ENCODE measurements at places on chromosomes 5 and 9.
A peak's percentile ranks its signal among the peaks of the same experiment; 100 is the strongest.

- no peak for DNase-seq
These were observed 220.1 kb downstream of the ANXA1 start for GRCh38 chr9:73371801-73372200.

- no peak for DNase-seq
These were observed 14.1 kb downstream of the SLC6A7 start for GRCh38 chr5:150203832-150204589.

DNA sequence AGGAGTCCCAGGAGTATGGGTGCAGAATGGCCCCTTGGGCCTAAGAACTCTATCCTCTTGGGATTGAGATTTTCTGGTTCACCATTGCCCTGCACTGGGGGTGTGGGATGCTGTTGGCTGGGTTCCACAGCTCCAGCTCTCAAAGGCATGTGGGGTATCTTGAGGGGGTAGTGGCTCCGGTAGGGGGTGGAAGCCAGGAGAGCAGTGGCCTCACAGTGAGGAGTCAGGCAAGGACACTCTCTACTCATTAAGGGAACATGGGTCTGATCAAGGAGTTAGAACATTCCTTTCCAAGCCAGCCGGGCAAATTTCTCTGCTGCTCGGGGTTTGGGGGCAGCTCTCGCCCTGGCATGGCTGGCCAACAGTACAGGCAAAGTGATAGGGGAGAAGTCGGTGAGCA, 33.0 kb downstream of the LARP1 start:
- no peak for DNase-seq

DNA sequence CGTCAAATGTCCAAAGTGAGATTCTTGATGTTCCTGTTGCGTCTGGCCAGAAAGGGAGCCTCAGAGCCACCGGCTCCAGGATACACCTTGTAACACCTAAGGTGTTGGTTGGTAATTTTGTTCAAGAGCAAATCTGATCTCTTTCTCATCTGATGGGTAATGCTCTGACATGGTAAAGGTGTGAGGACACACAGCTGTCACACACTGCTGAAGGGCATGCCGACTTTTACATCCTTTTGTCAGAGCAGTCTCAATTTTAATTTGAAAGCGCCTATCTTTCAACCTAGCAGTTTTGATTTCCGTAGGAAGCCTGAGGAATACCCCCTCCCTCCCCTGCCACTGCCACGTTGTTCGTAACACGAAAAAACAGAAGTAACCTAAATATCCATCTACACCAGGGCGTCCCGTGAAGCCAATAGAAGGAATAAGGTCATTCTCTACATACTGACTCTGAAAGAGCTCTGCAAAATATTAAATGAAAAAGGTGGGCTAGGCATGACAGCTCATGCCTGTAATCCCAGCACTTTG, 57.4 kb downstream of the TSTD2 start:
- no peak for DNase-seq

GRCh38 chr5:62650197-62650596, 71.6 kb downstream of the LRRC70 start:
- no peak for DNase-seq

GRCh38 chr5:152549709-152550108, 144.6 kb upstream of the NMUR2 start:
- no peak for DNase-seq

GRCh38 chr5:55187370-55187769, 14.4 kb upstream of the CDC20B start:
- no peak for DNase-seq

GRCh38 chr9:81195206-81195605, 494.1 kb downstream of the TLE1 start:
- DNase-seq = no peak

DNA sequence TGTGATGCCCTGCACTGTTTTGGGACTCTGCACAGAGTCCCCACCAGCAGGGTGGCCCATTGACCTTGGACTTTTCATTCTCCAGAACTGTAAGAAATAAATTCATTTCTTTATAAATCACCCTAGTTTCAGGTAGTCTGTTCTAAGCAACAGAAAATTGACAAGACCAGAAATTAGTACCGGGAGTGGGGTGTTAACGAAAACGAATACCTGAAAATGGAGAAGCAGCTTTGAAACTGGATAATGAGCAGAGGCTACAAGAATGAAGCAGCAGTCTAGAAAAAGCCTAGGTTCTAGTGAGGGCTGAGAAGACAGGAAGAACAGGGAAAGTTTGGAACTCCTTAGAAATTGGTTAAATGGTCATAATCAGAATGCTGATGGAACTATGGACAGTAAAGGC, 2.1 kb upstream of the MCC start:
- DNase-seq = no peak

GRCh38 chr5:83474161-83474796, 2.7 kb downstream of the VCAN start:
- DNase-seq = peak; percentile 76

DNA sequence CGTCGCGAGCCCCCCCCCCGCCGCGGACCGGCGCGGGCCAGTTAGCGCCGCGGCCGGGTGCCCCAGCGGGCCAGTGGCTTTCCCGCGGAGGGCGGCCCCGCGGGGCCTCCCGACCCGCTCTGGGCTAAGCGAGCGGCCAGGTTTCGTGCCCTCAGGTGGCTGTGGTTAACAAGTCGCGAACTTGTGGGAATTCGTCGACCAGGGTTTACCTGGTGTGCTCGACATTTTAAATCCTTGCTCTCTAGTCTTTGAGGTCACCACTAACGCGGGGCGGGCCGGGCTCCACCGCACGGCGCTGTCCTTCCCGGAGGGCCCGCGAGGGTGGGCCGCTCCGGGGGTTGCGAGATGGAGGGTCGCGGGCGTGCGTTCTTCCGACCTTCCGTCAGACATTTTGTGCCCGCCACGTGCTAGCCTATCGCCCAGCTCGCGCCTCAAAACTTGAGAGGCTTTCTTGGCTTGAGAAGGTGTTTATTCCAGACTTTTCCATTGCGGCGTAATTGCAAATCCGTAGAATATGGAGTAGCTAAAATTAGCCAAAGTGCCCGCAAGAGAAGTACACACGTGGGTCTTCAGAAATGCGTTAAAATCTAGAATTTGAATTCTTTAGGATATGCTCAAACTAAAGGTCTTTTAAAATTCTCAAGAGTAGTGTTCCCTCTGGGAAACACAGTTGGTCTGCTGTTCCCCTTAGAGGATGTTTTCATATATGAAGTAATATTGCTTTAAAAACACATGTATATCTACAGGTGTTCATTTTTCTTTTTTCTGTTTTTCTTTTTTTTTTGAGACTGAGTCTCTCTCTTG, 2.1 kb downstream of the ANP32B start:
- no peak for DNase-seq

DNA sequence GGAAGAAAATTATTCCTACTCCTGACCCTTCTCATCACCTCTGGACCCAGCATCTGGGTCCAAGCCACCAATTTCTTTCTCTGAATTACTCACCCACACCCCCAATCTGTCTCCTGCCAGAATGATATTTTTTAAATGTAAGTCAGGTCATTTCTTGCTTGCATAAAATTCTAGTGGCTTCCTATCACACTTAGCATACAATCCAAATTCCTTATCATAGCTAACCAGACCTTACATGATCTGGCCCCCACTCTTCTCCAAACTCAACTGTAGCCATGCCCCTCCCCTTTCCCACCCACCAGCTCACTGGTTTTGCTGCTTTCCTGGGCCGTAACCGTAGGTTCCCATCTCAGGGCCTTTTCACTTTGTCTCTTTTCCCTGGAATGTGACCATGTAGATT, 15.2 kb downstream of the HTR4 start:
- no peak for DNase-seq

DNA sequence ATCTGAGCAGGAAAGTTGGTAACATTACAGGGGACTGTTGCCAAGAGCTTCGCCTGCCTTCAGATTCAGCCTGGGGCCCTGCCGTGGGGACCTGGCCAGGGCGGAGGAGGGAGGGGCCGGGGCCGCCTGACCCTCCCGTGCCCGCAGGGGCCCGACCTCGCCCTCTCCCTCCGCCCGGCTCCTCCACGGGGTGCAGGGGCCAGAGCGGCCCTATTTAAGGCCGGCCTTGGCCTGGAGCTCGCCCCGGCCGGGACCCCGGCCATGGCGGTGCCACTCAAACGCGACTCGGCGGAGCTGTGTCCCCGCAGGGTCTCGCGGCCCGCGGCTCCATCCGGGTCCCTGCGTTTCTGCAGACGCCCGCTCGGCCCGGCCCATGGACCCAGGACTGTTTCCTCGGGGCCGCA, 757 bp downstream of the TMEM250 start:
- DNase-seq = no peak

GRCh38 chr5:178202541-178202940, 1.8 kb upstream of the HNRNPAB start:
- DNase-seq = no peak

GRCh38 chr9:128470560-128470959, 14.8 kb downstream of the ODF2 start:
- no peak for DNase-seq

DNA sequence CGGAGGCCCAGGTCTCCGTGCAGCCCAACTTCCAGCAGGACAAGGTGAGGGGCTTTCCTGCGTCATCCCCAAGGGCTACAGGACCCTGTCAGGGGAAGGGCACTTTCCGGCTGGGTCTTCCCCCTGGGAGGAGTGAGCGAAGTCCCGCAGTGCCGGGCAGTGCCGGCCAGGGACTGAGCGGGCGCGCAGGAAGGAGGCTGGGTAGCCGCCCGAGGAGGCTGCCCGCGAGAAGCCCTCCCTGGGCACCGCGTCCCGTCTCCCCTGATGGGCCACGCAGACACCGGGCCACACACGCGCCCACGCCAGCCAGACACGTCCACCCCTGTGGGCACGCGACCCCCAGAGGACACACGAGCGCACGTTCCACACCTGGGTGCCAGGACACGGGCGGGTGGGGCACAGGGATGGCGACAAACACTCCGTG, 357 bp downstream of the PTGDS start:
- DNase-seq = no peak

DNA sequence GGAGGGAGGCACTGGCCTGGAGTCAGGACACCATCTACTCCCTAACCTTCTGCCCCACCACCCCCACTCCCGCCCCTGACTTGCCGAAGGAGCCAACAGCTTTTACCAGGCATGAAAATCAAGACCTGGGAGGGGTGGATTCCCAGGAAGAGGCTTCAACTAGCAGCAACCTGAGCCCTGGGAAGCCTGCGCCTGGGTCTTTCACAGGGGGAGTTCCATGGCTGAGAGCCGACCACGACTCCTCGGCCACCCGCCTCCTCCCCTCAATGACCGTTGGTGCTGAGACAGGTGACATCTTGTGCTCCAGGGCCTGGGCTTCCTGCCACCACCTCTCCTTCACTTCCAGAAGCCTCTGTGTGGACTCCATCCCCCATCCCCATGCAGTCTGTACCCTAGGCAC, 37.1 kb downstream of the BARX1 start:
- no peak for DNase-seq

GRCh38 chr5:33936381-33937016, at the start of gene RXFP3:
RXFP3 (plus strand) TSS chr5:33936386; CDS start chr5:33936741, 355 bp downstream.
- no peak for DNase-seq

GRCh38 chr5:57432876-57433275, 49.7 kb downstream of the ACTBL2 start:
- no peak for DNase-seq

DNA sequence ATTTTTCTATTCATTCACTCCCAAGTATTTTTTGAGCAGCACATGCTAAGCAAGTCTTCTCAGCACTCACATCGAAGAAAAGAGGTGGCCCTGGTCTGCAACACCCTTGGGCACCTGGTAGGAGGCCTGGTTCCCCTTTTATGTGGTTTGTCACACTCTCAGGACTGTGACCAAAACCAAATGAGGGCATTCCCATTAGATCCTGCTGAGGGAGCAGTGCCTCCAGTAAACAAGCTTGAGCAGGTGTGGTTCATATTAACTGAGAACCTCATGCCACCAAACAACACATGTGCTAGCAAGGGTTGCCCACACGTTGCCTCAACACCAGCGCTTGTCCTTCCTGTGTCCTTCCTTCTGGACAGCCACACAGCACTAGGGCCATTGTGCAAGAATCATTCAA, 26.9 kb upstream of the SYK start:
- no peak for DNase-seq

- peak; percentile 6 for DNase-seq
These were observed 64.3 kb upstream of the MYO10 start for GRCh38 chr5:17000291-17000939.

DNA sequence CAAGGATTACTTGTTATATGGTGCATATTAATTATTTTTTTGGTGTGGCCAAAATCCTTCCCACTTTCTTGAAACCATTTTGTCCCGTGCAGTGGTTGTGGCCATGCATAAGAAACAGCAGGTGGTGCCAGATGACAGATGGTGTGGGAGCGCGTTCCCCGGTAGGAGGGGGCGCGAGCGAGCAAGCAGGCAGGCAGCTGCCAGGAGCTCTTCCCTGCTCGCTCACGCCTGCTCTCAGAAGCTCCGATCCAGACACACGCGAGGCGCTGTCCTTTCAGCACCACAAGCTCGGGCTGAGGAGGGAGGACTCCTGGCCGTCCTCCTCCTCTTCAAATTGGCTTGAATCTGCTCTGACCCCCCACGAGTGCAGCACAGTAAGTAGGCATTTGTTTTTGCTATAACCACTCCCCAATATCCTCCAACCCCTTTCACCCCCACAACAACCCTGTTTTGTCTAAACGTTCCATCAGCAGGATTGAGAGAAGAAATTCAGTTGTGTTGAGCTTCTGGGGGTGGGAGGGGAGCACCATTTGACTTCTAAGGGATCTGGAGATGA, at the start of gene NSG2:
Gene NSG2 (plus strand): TSS at position 237 of the 556 bp plus-strand sequence. CDS start 1,050 bp downstream, outside the sequence.
- no peak for DNase-seq

- no peak for DNase-seq
These were observed 68.4 kb downstream of the RASGEF1C start for GRCh38 chr5:180140571-180140970.

DNA sequence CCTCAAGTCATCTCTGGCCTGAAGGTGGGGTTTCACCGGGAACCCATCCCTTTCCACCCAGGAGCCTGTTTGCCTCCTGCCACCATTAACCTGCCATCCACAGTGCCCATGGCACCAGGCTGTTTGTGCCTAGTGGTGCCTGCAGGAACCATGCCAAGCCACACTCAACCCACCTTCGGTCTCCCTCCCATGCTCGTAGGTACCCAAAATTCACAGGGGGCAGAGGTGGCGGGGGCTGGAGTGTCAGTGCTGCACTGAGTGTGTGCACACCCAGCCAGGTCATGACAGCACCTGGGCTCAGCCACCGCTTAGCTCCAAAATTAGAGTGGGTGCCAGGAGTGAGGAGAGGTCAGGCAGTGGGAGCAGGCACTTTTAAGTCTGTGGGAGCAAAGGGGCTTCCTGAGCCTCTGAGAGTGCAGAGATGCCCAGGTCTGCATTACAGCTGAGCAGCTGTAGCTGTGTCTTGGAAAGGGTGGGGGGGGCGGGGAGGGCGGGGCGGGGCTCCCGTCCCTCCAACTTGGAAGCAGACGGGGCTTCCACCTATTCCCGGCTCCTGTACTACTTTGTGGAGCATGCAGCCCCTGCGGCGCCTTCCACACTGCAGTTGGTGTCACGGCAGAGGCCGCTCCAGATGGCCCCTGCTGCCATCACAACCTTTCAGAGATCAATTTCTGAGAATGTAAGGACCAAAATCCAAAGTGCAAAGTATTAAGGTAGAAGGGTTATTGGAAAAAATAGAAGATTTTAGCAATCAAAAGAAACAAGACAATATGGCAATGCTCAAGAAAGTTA, 2396.8 kb upstream of the C9orf72 start:
- no peak for DNase-seq

DNA sequence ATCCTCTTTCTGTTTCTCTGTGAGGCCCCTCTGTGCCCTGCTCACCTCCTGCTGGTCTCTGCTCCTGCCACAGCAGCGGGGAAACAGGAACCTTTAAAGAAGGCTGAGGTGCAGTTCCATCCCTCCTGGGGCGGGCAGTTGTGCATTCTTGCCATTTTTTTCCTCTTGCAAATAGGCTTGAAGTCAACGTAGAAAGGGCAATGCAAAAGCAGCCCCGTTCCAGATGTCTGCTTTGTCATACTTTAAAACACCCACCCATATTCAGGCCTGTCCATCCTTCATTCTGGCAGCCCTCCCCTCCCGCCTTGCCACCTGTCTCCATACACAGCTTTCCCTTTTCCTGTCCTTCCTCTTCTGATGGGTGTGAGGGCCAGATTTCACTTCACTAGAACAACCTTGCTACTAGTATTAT, 65.4 kb upstream of the KLF9 start:
- no peak for DNase-seq

Data from T1000 (cell line).